Fibroblast of skin of back (primary cell): ENCODE measurements at places on chromosomes 6 and 20.

DNA sequence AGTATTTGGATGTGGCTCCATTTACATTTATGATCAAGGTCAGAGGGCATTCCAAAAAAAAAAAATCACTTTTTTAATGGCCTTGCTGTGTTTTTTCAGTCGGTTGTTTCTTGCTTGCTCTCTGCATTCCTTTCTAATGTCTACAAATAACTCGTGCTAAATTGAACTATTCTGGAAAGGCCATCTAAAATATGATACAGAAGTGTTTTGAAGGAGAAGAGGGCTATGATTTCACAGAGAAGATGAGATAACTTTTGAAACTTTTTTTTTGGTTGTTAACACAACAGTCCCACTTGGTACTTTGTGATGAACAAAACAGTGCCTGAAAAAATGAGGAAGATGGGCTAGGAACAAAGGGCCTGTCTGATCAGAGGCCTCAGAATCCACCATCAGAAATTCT lies 156.1 kb upstream of the SMLR1 start:
- DNase-seq = peak; percentile 15

DNA sequence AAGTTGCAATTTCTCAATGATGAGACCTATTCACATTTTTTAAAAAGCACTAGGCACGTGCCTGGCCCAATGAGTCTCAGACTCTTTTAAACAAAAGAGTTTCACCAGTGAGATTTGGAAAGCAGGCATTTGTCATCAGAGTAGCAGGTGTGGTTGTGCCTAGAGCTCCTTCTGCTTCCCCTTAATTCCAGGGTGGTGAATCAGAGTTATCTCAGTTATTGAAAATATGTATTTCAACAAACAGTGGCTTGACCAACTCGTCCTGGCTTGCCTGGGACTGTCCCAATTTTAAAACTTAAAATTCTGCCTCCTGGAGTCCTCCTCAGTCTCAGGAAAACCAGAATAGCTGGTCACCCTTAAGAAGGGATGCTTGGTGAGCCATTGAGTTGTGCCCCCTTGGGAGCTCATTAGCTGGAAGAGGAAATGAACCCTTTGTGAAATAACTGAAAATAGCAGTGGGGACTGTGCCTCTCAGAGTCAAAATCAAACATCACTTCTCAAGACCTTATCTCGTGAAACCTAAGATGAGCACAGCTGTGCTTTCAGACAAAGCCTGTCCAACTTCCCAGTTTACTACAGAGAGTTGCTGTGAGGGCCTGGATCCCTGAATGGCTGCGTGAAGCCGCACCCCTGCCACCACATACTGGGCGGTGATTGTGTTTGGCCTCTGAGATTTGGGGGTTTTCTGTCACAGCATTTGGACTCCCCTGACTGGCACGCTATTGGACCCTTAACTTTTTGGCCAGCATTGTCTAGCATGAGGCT lies 116.3 kb downstream of the ANKRD60 start:
- peak; percentile 93 for DNase-seq

DNA sequence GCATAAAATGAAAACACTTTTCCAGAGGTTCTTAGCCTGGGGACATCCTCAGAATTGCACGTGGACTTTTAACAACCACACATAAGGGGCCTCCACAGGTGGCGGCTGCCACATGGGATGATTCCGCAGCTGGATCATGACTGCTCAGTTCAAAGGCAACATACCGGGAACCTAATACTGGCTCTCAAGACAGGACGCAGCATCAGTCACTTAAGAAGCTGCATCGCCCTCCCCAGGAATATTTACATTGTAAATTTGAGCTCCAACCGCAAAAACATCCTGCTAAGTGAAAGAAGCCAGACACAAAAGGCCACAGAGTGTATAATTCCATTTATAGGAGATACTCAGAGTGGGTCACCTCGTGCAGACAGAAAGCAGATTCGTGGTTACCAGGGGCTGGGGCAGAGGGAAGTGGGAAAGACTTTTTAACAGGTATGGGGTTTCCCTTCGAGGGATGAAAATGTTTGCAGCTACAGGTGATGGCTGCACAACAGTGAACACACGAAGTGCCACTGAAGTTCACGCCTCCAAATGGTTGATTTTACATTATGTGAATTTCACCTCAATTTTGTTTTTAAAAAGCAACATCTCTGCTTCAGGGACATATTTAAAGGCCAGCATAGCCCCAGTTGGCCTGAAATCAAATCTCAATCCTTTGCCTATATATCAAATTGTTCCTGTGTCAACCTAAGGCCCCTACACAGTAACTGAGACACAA lies 141.5 kb downstream of the BMP7 start:
- DNase-seq = no peak

DNA sequence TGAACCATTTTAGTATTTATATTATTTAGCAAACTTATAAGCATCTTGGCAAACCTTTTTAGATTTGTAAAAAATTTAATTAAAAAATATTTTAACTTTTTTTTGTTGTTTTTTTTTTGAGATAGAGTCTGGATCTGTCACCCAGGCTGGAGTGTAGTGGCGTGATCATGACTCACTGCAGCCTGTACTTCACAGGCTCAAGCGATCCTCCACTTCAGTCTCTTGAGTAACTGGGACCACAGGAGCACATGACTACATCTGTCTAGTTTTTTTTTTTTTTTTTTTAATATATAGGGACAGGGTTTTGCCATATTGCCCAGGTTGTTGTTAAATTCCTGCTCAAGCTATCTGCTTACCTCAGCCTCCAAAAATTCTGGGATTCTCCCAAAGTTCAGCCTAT lies 161.1 kb downstream of the EYS start:
- DNase-seq = no peak

DNA sequence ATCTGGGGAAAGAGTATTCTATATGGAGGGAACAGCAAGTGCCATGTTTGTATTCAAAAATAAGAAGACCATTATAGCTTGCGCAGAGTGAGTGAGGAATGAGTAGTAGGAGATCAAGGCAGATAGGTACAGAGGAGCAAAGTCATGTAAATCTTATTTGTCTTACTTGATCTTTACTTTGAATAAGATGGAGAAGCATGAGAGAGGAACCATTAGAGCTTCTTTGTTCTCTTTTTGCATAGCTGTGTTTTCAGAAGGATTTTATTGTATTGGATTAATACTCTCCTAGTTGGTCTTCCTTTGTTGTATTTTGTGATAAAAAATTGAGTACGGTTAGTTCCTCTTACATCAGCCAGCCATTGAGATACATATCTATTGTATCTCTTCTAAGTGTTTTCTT lies 88.4 kb downstream of the SCAF8 start:
- no peak for DNase-seq

DNA sequence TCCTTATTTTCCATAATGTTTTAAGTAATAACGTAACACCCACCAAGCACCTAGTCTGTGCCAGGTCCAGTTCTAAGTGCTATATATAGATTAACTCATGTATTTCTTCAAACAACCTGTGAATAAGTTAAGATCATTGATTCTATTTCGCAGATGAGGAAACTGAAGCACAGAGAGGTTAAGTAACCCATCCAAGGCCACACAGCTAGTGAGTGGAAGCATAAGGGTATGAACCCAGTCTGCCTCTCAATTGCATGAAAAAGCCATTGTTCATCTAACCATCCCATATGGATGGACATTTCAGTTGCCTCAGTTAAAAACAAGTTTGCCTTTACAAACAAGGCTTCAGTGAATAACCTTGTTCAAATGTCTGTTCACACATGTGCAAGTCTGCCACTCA lies 20.8 kb downstream of the TGM6 start:
- no peak for DNase-seq

DNA sequence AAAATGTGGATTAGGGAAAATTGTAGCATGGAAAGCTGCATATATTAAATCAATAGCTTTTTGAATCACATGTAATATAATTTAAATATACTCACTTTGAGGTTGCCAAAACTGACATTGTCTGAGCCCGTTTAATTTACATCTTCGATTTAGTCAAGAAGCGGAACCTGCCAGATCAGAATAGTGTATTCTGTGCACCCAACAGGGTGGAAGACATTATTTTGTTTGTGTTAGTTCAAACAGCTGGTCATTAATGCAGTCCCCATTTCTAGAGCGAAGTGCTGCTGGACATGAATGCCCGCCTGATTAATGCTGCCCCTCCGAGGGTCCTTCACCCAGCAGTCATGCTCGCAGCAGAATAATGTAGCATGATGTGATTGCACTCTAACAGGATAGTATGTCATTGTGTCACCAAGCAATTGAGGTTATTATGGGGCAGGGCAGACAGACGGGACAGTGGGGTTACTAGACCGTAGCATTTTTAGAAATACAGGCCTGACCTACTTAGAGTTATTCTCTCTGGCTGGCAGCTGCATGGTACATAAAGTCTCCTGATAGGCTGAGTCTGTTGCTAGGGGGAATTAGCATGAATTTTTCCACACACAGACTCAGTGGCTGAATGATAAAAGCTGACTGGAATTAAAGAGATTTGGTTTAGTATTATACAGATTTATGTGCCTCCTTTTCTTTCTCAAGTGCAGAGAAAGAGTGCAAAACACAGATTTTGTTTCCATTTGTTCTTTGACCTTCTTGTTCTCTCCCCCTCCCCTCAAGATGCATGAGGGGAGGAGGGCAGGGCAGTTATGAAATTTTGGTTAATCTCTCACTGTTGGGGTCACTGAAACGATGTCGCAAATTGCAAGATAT lies 147.1 kb downstream of the PRL start:
- peak; percentile 17 for DNase-seq

GRCh38 chr6:157769776-157770426 lies 53.1 kb upstream of the SNX9 start:
- DNase-seq = no peak
